Stimulated activated CD4-positive, alpha-beta T cell treated with anti-CD3 and anti-CD28 coated beads, Interleukin-15, amount 100 ng/mL, for 1 hour (primary cell): ENCODE measurements at places on chromosomes 11 and 22.

GRCh38 chr11:115042002-115042401 is 363.7 kb downstream of the NXPE2 start:
- DNase-seq, result no peak

DNA sequence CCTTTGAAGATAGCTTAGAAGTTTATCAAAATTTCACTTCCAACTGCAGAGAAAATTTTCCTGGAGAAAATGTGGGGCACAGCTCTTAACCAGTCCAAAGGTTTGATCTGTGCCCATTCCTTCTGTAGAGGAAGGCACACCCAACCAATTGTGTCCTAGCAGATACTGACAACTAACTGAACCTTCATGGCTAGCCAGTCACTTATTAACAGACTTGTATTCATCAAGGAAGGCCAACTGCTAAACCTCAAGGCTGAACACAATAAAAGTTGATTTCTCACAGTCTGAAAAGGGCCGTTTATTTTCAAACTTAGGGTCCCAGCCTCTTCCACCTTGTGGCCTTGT is 19.5 kb downstream of the SYT13 start:
- no peak for DNase-seq

GRCh38 chr22:47128216-47128615 is 365.8 kb downstream of the TBC1D22A start:
- DNase-seq, result no peak

DNA sequence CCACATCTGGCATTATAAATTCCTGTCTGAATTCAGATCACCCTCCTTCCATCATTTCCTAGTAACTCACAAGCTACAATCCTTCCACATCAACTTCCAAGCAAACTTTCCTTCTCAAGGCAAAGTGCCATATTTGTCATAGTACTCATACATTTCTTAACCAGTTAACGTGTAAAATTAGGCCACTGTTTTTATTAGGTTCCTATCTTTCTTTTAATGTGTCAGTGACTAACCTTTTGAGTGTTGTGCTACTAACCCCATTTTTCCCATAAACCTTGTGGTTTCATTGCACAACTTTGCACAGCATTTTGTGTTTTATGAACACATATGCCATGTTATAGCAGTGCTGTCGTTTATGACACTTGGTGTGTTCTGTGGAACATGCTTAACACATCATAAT is 90.1 kb downstream of the KIF18A start:
- DNase-seq, result no peak

- no peak for DNase-seq
These were observed 1.1 kb downstream of the UBASH3B start for GRCh38 chr11:122656631-122657101.

DNA sequence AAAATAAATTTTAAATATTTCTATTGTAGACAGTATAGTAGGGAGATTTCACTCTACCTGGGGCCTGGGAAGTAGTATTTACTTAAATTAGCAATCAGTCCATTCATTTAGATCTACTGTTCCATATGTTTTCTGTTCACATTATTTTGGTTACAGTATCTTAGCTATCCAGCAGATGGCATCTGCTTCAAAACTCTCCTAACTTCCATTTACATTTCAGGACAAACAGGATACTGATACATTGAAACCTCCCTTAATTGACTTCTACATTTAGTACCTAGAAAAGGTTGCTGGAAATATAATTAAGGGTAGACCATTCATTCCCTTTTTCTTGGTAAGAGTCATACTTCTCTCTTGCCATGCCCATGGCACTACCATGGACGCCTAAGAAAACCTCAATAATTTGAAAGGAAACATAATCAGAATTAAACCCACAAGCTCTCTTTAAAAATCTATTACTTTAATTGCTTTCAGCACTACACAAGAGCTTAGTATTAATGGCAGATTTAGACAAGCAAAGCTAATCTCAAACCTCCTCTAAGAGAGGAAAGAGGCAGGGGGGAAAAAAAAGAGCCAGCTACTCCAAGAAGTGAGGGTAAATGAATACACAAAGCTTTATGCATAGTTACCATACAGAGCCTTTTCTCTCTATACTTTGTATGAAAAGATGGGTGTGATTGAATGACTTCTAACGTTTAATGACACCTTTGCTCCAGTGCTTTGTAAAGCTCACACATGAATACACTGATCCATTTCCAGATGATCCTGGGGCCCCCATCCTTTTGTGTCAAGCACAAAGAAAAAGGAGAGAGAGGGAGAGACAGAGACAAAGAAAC is 131.2 kb upstream of the MTMR2 start:
- no peak for DNase-seq
